ENCODE measurements at places on chromosomes 7 and 10.

GRCh38 chr7:69182596-69183467 lies 415.4 kb upstream of the AUTS2 start:
- no peak for DNase-seq

GRCh38 chr7:4973728-4974198 lies 14.8 kb upstream of the MMD2 start:
- peak; percentile 91 for DNase-seq

DNA sequence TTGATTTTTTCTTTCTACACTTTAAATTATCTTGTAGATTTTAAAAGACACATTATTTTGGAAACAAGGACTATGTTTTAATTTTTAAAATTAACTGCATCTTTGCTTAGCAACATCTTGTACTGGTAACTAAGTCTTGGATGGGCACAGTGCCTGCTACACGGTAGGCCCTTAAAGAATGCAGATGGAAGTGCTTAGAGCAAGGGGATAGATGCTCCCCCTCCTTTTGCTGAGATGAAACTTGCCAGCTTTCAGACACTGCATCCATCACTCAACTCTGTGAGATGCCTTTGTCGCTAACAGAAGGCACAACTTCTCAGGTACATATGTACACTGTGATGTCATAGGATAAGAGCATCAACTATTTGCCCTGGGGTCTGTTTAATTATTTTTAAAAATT lies 103.9 kb downstream of the LRRC18 start:
- DNase-seq = no peak

DNA sequence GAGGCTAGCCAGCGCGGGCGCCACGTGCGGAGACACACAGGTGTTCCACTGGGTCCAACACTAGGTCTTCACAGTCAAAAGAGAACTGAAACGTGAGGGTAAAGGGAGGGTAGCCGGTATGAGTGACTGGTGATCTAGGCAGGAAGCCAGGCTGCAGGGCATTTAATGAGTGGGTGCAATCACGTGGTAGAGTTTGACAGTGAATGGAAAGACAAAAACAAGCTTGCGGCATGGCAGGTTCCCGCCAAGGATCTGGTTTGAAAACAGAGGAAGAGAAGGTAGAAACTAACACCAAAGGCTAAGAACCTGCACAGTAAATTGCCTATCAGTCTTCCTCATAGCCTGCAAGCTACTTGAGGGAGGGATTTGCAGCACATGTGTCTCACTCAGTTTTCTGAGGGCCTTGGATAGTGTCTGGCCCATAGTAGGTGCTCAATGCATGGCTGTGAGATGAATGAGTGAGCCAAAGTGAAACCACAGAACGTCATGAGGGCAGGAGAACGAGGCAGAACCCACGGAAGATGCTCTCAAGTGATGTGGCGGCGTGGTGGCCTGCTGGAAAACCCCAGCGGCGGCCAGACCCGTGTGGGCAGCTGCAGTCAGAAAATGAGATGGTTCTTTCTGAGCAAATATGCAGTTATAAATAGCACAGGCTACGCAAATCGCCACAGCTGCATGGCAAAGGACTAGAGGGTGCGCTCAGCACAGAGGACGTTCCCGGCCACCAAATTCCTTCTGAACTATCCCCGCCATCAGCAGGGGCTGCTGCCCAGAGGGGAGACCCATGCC lies 183.6 kb upstream of the NFE2L3 start:
- no peak for DNase-seq

Measured in trophoblast cell (in vitro differentiated cells and primary cell).